Esophagus (tissue), 2 donors: ENCODE measurements at places on chromosomes 7 and 10. TPM values are rescaled to one million over a fixed set of nuclear protein-coding genes. Genes with fewer than 3 reads are reported as not detected.

Gene PRKAR2B
- 6.5 TPM for polyA plus RNA-seq

Gene ATRNL1
- 0.20 TPM for polyA plus RNA-seq

Gene CALD1
- 128 TPM for polyA plus RNA-seq

Gene PNLIPRP3
- 2.6 TPM for polyA plus RNA-seq

Gene C7orf33
- not detected for polyA plus RNA-seq

Gene MUC3A
- polyA plus RNA-seq: 0.04 TPM

Gene SPDYE2B
- not detected for polyA plus RNA-seq

Gene CHN2
- polyA plus RNA-seq: 1.5 TPM

Gene C10orf67
- 0.08 TPM for polyA plus RNA-seq

Gene SPDYE2
- 0.05 TPM for polyA plus RNA-seq

Gene ZPBP
- not detected for polyA plus RNA-seq

Gene CFTR
- 0.29 TPM for polyA plus RNA-seq

Gene DNAJC9
- 13.7 TPM for polyA plus RNA-seq

Gene TSPAN12
- 2.4 TPM for polyA plus RNA-seq

Gene POLR2J2
- 2.1 TPM for polyA plus RNA-seq

Gene PFKP
- 43.9 TPM for polyA plus RNA-seq

Gene TMEM178B
- 0.26 TPM for polyA plus RNA-seq

Gene STEAP1B
- 0.18 TPM for polyA plus RNA-seq

Gene ZEB1
- polyA plus RNA-seq: 2.5 TPM

Gene TRPV5
- polyA plus RNA-seq: not detected

Gene MAGI2
- 0.67 TPM for polyA plus RNA-seq

Gene CRHR2
- 0.06 TPM for polyA plus RNA-seq

Gene PLAU
- 13.7 TPM for polyA plus RNA-seq

Gene ASL
- 25.8 TPM for polyA plus RNA-seq

Gene CDHR3
- polyA plus RNA-seq: 0.88 TPM

Gene SPDYE11
- polyA plus RNA-seq: not detected

Gene ANKIB1
- polyA plus RNA-seq: 8.7 TPM

Gene AKR1B15
- polyA plus RNA-seq: 0.24 TPM

Gene STYXL1
- polyA plus RNA-seq: 60.5 TPM

Gene ACTL6B
- not detected for polyA plus RNA-seq

Gene FGL2
- 3.4 TPM for polyA plus RNA-seq
